Stimulated activated CD8-positive, alpha-beta memory T cell treated with anti-CD3 and anti-CD28 coated beads, Interleukin-7, amount 100 ng/mL, for 1 hour (primary cell): ENCODE measurements at places on chromosomes 3 and 15.

DNA sequence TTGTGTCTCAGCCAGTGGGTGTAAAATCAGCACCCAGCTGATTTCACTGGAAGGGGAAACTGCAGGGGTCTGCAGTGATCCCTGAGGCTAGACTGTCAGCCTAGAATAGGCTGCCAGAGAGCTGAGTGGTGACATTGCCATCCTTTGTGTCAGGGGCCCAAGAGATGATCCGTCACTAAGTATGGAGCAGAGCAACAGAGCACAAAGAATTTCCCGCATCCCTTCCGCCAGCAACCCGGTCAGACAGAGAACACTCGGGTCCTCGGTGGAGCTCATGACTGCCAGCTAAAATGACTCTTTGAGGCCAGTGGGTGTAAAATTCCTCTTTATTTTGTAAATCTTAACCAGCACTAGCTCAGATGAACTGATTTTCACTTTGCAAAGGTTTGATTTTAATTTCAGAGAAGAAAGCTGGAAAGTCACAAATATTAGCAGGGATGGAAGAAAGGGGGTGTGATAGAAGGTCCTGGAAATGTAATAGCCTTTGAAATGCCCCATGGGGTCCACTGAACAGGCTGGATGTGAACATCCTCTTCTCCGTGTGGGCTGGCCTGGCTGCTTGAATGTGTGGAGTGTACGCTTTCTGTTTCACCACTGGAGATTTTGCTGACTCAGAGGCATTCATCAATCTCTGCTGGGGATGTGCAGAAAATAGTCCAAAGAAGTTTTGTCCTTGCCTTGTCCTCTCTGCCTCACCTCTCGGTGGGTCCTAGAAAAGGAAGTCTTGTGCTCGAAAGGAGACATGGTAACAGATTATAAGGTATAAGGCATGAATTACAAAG lies 138.8 kb downstream of the SV2B start:
- DNase-seq: no peak

DNA sequence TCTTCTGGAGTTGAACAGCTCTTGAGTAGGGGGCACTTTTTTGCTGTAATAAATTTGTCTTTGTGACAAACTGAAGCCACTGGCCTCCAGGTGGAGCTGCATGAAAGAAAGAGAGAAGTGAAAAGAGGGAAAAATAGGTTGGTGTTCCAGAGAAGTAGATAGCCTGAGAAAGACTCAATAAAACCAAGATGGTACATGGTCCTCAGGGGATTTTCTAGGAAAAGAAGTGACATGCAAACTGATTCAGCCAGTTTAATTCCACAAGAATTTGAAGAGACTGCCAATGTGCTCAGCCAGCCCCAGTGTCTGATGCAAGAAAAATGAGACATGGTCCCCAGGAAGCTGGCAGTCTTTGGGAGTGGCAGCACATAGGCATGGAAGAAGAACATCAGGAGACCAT lies 152.7 kb downstream of the CD47 start:
- DNase-seq: no peak

DNA sequence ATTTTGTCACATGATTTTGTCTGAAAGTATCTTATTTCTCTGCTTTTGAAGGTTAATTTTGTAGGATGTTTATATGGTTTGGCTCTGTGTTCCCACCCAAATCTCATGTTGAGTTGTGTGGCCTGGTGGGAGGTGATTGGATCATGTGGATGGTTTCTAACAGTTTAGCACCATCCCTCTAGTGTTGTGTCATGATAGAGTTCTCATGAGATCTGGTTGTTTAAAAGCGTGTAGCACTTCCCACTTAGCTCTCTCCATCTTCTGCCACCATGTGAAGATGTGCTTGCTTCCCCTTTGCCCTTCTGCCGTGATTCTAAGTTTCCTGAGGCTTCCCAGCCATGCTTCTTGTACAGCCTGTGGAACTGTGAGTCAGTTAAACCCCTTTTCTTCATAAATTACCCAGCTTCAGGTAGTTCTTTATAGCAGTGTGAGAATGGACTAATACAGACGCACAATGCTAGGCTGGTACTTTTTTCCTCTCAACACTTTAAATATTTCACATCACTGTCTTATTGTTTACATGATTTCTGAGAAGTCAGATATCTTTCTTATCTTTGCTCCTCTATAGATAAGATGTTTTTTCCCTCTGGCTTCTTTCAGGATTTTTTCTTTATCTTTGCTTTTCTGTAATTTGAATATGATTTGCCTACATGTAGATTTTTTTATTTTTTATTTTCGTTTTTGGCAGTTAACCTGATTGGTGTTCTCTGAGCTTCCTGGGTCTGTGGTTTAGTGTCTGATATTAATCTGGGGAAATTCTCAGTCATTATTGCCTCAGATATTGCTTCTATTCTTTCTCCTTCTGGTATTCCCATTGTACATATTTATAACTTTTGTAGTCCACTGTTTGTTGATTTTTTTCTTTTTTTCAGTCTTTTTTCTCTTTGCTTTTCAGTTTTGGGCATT lies 22.2 kb downstream of the BTD start:
- DNase-seq: no peak

GRCh38 chr3:102802819-102803420 lies 368.1 kb downstream of the ZPLD1 start:
- no peak for DNase-seq

- DNase-seq: no peak
These were observed 99.5 kb upstream of the FOXB1 start for GRCh38 chr15:59904450-59905135.

GRCh38 chr15:84926491-84927230 lies 42.2 kb downstream of the SLC28A1 start:
- DNase-seq: no peak

GRCh38 chr3:110397115-110397514 lies 674.5 kb upstream of the NECTIN3 start:
- no peak for DNase-seq

DNA sequence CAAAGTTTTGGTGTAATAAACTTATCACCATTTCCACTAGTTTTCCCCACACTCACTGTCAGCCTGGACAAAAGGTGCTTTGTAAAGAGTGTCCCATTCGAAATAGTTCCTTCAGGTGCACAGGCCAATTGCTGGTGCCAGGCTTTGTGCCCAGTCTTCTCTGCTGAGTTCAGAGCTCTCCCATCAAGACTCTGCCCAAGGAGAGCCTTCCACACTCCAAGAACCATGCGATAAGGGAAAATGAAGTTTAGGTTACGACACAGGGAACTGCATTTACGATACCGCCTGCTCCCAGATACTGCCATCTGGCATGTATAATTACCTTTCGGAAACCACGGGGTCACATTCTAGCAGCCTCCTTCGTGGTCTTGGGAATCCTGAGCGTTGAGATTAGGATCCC lies 379.6 kb downstream of the MECOM start:
- no peak for DNase-seq

GRCh38 chr15:52790941-52791751 lies 1.0 kb upstream of the ONECUT1 start:
- no peak for DNase-seq

- no peak for DNase-seq
These were observed 93.7 kb downstream of the ADAMTS9 start for GRCh38 chr3:64594134-64594533.

DNA sequence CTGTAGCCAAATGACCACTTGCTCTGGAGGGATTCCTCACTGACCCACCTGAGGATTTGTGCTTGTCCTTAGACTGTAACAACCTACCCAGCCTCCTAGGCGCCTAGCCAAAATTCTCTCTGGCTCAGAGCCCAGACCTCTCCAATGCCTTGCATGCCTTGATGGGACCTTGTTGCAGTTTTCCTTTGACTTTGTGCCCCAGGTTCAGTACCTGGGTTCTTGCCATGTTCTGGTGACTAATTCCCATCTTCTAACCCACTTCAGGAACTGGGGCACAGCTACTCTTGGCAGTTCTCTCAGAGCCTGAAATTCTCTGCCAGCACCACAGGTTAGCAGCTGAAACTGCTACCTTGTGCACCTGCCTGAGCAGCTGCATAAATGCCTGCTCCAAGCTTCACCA lies 27.0 kb upstream of the UBE3A start:
- DNase-seq: no peak

DNA sequence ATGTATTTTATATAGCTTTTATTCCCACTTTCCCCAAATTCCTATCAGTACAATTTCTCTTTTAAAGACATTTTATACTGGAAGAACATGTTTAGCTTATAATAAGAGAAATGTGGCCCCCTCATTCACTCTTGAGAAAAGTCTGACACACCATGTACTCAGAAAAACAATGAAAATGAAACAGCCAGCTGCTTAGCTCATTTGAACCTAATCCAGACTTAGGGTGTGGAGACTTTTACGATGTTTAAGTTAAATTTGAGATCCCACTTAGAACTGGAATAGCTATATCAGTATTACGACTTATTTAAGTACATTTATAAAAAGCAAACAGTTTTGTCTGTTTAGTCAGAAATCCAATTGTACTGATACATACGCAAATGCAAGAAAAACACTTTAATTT lies 252.3 kb upstream of the ARRDC4 start:
- DNase-seq: no peak

GRCh38 chr3:9875448-9875847 lies 4.6 kb downstream of the CIDEC start:
- no peak for DNase-seq

DNA sequence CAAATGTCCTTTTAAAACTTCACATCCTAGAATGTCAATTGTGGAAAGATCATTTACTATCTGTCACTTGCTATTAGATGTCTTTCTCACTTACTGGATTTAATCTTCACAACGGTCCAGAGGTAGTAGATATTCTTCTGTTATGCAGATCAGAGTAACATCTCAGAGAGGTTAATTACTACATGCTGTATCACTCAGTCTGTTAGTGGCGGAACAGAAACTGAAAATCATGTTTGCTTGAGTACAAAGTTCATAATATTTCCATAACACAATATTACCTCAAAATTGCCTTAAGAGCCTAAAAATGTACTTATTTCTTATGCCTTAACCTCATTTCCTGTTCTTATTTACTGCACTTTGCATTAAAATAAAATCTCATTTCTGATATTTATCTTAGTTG lies 28.6 kb upstream of the GPR149 start:
- no peak for DNase-seq

GRCh38 chr3:153614563-153614962 lies 452.5 kb downstream of the RAP2B start:
- DNase-seq: no peak

- no peak for DNase-seq
These were observed 8.3 kb downstream of the IL5RA start for GRCh38 chr3:3101660-3102458.

- DNase-seq: no peak
These were observed 262.1 kb downstream of the IGSF11 start for GRCh38 chr3:118772547-118773011.

DNA sequence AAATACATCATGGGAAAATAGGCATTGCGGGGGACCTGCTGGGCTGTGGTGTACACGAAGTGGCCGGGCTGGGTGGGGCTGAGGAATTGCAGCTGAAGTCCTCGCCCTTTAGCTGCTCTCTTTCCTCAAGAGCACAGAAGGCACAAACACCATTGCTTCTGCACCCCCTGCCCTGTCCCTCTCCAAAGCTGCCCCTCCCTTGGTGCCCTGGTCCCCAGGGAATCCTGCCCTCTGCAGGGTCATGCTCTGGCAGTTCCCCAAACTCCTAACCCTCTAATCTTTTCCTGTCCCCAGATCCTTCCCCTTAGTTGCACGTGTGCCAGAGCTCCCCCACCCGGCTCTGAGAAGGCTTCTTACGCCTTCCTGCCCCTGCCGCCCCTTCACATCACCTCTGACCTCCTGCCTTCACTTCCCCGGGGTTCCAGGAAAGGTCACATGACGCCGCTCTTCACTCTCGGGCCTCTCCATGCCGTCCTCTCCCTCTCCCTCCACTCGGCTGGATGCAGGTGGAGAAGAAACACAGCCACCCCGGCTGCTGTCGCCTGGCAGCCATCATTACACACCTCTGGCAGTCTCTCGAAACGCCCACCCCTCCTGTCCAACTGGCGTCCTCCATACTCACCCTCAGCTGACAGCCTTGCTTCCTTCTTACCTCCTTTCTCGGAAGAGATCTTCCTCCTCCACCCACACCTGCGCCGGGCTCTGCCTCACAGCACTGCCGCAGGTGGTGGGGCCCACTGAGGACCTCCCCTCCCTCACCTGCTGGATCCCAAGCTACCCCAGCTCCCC lies 6.9 kb upstream of the PCSK6 start:
- no peak for DNase-seq

DNA sequence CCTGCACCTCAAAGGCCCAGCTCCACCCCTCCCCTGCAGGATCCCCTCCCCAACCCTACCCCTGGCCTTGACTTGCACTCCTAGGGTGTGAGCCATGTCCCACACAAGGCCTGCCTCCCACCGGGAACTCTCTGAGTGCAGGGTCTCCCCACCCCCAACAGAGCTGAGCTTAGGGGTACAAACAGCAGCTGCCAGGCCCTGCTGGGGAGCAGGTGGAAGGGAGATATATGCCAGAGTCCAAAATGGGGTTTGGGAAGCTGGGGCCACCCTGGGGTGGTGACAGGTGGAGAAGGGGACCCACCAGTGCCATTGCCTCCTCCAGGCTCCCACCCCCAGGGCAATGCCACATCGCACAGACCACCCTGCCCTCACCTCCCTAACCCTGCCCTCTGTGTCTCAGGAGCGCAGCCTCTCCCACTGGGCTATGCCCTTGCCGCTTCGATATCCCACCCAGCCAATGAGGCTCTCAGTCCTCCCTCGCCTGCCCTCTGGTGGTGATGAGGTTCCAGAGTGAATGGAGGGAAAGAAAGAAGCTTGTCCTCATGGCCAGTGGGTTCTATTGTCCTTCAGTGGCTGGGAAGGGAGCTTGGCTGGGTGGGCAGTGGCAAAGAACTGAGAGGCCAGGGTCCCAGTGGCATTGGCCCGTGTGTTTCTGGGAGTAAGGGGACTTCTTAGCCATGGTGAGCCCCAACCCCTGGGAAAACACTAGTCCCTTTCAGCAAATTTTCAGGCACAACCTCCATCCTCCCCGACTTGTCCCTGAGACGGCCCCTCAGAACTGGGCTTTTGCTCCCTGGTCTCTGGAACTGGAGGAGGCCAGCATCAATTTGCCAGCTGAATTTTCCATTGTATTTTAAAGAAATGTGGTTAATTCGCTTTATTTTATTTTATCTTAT lies 46.8 kb downstream of the CYP11A1 start:
- DNase-seq: no peak

GRCh38 chr3:120762615-120763014 lies 20.1 kb downstream of the GTF2E1 start:
- no peak for DNase-seq

DNA sequence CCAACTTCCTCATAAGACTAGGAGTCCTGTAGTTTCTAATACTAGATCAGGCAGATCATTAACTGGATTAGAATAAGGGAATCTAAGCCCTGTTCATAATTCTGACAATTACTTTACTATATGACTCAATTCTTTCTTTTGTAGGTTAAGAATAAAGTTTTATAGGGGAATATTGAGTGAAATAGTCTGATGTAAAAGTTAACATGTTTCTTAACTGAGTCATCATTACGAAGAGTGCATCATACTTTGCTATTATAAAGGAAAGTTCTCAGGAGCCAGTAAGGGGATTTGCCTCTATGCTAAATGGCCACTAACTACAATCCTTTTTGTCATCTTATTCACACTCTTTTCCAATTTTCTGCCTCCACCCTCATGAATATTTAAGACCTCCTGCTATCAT lies 63.1 kb downstream of the POLQ start:
- no peak for DNase-seq
